Lower lobe of right lung (tissue), 2 donors: ENCODE measurements at places on chromosomes 12 and 14. TPM values are rescaled to one million over a fixed set of nuclear protein-coding genes. Genes with fewer than 3 reads are reported as not detected.

FKBP11 gene
- total RNA-seq: 24.9 TPM

DNA sequence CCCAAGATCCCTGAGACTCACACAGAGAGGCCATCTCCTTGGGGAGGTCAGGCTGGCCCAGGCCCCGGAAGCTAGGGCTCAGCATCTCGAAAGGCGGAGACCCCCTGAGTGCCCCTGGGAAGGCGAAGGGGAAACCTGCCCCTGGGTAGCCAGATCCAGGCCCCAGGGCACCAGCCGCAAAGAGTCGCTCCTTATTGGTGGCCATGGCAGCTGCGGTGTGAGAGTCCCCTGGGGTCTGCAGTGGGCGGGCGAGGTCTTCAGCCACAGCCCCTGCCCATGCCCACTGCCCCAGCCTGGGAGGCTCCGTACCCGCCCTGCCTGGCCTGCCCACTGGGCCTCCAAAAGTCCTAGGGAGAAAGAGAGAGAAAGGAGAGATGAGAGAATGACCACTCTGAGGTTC, 4.7 kb downstream of the RARG start:
- H3K4me3 ChIP-seq: no peak overlapping the region
- H3K27me3 ChIP-seq: no peaks in the 10 kb centered on the region
- no peak overlapping the region for H3K27ac ChIP-seq
- peak; percentile 32 for DNase-seq
- peaks cover 7% of the 10 kb centered on the region for H3K36me3 ChIP-seq

- H3K4me3 ChIP-seq: no peak overlapping the region
- no peaks in the 10 kb centered on the region for H3K27me3 ChIP-seq
- no peaks in the 10 kb centered on the region for H3K36me3 ChIP-seq
- no peak overlapping the region for H3K27ac ChIP-seq
- no peak for DNase-seq
Measured at GRCh38 chr12:88591343-88591742, 11.1 kb upstream of the KITLG start.

DNA sequence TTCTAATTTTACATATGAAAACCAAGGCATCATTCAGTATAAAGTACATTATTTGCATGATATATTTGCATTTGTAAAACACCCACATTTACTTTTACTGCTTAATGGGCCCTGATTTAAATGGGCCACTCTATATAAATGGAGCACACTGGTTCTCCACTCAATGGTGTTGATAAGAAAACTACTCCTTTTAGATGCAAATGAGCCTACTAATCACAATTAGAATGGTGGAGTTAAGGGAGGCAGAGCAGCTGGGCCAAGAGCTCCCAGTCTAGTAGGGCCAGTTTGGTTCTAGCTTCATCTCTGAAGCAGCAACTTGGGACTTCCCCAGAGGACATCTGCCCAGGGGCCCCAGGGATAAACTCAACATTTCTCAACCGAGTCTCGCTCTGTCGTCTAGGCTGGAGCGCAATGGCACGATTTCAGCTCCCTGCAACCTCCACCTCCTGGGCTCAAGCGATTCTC, 120.7 kb downstream of the FOXN3 start:
- H3K27ac ChIP-seq: no peak overlapping the region
- DNase-seq: no peak
- no peaks in the 10 kb centered on the region for H3K4me1 ChIP-seq
- H3K27me3 ChIP-seq: no peaks in the 10 kb centered on the region

DNA sequence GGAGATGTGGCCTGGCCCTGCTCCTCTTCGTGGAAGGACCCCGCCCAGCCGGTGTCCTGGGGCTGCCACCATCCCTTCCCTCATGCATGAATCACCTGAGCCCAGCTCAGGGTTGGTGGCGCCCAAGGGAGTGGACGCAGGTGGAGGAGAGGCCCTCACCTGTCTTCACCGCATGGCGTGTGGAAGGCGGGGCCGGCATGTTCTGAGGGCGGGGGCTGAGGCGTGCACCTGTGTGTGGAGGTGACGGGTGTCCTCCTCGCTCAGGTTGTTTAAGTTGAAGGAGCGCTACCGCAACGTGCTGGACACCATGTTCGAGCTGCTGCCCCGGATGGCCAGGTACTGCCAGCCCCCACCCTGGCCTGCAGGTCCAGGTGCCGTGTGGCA, 47.0 kb downstream of the SLC8B1 start:
- H3K27me3 ChIP-seq: no peaks in the 10 kb centered on the region
- no peak overlapping the region for H3K4me3 ChIP-seq
- peaks cover 99% of the 10 kb centered on the region for H3K36me3 ChIP-seq
- H3K4me1 ChIP-seq: no peaks in the 10 kb centered on the region

GRCh38 chr14:31993521-31993951, 83.6 kb upstream of the ARHGAP5 start:
- no peak overlapping the region for H3K27ac ChIP-seq
- H3K4me1 ChIP-seq: no peaks in the 10 kb centered on the region
- no peak overlapping the region for H3K4me3 ChIP-seq
- DNase-seq: no peak
- H3K27me3 ChIP-seq: no peaks in the 10 kb centered on the region

- H3K27me3 ChIP-seq: no peaks in the 10 kb centered on the region
- H3K36me3 ChIP-seq: no peaks in the 10 kb centered on the region
- no peak overlapping the region for H3K27ac ChIP-seq
- H3K4me1 ChIP-seq: no peaks in the 10 kb centered on the region
Measured at GRCh38 chr12:89959179-89959578, 250.5 kb upstream of the ATP2B1 start.

DNA sequence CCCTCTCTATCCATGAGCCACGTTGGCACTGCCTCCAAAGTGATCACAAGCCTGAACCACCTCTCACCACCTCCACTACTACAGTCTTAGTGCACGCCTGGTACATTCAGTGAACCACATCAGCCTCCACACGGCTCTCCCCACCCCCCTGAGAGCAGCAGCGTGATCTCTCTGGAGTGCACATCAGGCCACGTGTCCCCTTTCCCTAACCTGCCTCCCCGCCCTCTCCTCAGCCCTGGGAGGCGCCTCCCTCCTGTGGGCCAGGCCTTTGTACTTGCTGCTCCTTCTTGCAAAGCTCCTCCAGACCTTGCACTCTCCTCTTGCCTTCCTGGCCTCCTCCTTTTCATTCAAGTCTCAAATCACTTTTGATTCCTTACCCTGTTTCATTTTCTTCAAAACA, 49.8 kb downstream of the SLC6A12 start:
- H3K36me3 ChIP-seq: no peaks in the 10 kb centered on the region
- no peak for DNase-seq
- H3K4me3 ChIP-seq: no peak overlapping the region
- no peak overlapping the region for H3K27ac ChIP-seq
- no peaks in the 10 kb centered on the region for H3K27me3 ChIP-seq

DNA sequence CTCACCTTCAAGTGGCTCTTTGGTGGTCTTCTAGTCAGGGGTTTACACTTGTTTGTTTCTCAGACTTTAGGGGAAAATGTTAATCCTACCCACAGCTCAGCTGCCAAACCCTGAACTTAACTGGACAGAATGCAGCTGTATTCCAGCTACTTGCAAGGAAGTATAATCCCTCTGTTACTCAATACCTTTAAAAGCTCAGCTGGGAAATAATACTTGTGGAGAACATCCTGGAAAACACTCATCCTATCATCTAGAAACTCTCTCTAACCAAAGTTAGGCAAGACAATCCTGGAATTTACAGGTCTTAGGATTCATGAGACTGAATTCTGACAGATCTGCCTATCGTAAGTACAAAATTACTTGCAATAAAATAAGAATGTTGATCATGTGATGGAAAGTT, 404.1 kb downstream of the ADAMTS20 start:
- no peak for DNase-seq
- H3K36me3 ChIP-seq: no peaks in the 10 kb centered on the region
- H3K4me3 ChIP-seq: no peak overlapping the region
- H3K4me1 ChIP-seq: no peaks in the 10 kb centered on the region
- H3K27ac ChIP-seq: no peak overlapping the region
- no peaks in the 10 kb centered on the region for H3K27me3 ChIP-seq

- peaks cover 29% of the 10 kb centered on the region for H3K4me1 ChIP-seq
- peak overlapping the region; percentile 40 for H3K4me3 ChIP-seq
- H3K36me3 ChIP-seq: no peaks in the 10 kb centered on the region
- H3K27me3 ChIP-seq: peaks cover 46% of the 10 kb centered on the region
Measured at GRCh38 chr14:20630340-20631022, 11.0 kb downstream of the OR6S1 start.

DNA sequence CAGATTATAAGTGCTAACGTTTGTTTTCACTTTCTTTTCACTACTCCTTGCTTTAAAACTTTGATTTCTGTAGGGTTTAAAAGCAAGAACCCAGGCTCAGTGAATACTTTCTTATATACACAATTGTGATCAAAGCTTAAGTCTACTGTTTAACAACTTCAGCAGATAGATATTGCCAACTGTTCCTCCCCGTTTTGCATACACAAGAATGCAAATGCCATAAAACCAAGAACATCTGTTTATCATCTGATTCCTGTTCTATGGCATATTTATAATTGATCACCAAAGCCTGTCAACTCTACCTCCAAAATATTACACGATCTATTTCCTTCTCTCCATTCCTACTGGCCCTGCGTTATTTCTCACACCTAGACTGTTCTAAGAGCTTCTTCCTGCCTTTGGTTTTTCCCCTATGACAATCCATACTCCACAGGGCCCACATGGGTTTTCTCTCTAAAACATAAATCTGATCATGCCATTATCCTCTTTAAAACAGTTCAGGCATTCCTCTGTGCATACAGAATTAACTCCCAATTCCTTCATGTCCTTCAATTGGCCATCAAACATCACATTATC, 15.9 kb downstream of the MED13L start:
- no peak overlapping the region for H3K4me3 ChIP-seq
- no peaks in the 10 kb centered on the region for H3K27me3 ChIP-seq
- no peaks in the 10 kb centered on the region for H3K36me3 ChIP-seq
- peaks cover 75% of the 10 kb centered on the region for H3K4me1 ChIP-seq
- DNase-seq: no peak

DNA sequence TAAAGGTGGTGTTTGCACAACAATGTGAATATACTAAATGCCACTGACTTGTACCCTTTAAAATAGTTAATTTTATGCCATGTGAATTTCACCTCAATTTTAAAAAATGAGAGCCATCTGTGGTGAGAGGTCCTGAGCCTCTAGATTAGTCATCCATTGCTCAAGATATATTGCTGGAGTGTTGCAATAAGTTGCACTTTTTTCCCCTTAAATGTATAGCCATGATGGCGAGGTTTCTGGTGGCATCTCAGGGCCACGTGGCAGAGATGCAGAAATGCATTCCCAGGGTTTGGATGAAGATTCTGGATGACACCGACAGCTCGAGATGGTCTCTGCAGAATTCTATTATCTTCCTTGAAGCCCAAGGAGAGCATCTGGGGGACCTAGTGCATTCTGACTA, 153.7 kb downstream of the AACS start:
- no peaks in the 10 kb centered on the region for H3K36me3 ChIP-seq
- no peaks in the 10 kb centered on the region for H3K4me1 ChIP-seq
- no peak overlapping the region for H3K4me3 ChIP-seq

GRCh38 chr14:66312451-66312850, 173.7 kb upstream of the CCDC196 start:
- H3K27me3 ChIP-seq: no peaks in the 10 kb centered on the region
- H3K36me3 ChIP-seq: no peaks in the 10 kb centered on the region

DNA sequence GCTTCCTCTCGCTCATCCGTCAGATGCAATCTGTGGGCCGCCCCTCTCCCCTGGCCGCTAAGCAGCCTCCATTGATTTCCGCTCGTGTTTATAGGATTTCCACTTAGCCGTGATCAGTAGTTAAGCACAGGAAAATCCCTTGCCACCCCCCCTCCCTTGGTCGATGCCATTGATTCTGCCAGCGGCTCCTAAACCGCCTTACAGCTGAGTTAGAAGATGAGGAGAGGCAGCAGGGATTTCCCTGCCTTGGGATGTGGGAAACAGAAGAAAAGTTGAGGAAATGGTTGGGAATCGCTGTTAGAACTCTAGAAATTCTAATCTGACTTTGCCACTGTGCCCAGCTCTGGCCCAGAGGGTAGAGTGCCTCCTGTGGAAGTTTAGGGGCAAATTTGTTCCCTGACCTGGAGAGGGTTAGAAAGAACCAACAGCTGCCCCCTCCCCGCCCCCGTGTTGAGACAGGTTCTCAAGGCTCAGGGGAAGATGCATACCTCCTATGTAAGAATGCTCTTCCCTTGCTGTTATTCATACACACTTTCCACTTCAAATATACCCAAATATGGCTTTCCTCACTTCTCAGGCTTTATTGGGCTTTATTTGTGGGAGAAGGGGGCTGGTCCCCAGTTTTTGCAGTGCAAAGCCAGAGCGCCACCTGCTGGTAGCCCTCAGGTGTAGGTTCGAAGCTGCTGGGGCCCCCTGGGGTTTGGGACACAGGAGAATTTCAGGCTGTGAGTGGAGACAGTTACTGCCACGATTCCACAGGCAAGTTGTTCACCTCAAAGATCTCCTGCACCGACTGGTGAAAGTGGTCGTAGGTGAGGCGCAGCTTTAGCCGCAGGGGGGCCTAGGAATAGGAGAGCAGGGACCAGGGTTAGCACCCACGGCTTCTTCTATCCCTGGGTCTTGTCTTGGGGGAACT, 3.2 kb downstream of the THTPA start:
- no peak overlapping the region for H3K27ac ChIP-seq
- H3K4me1 ChIP-seq: peaks cover 18% of the 10 kb centered on the region
- H3K36me3 ChIP-seq: peaks cover 61% of the 10 kb centered on the region
- H3K4me3 ChIP-seq: no peak overlapping the region
- H3K27me3 ChIP-seq: no peaks in the 10 kb centered on the region
- peak; percentile 74 for DNase-seq

GRCh38 chr12:109553906-109554500, 19.3 kb downstream of the MMAB start:
- H3K4me3 ChIP-seq: no peak overlapping the region
- H3K27ac ChIP-seq: no peak overlapping the region
- no peaks in the 10 kb centered on the region for H3K4me1 ChIP-seq
- H3K36me3 ChIP-seq: no peaks in the 10 kb centered on the region
- no peak for DNase-seq
- H3K27me3 ChIP-seq: peaks cover 18% of the 10 kb centered on the region

DNA sequence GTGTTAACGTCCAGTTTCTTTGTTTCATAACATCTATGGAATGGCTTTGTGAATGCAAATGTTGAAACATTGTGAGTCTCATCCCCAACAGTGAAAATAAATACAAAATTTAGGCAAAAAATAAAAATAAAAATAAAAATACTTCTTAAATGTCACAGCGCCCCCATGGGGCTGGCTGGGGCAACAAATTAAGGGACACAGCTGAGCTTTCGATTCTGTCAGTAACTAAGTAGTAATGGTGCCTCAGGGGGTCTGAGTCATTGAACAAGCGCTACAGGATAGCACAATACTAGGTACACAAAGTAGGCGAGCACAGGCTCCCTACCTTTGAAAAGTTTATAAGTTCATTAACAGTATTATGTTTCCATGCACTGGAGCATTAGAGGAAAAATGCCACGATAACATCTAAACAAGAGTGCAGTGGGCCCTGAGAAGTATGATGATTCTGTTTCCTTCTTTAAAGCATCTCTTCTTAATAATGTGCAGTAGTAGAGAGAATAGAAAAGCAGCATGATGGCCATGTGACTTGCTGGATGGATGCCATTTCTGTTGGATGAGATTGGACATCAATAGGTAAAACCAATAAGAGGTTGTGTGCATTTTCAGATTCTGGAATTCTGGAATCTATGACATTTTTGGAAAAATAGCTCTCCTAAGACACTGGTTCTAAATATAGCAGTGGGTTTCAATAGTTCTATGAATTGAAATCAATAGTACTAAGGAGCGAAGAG, 667.2 kb downstream of the DIO2 start:
- H3K36me3 ChIP-seq: no peaks in the 10 kb centered on the region
- H3K27ac ChIP-seq: no peak overlapping the region
- no peak for DNase-seq
- no peaks in the 10 kb centered on the region for H3K27me3 ChIP-seq
- no peaks in the 10 kb centered on the region for H3K4me1 ChIP-seq
- no peak overlapping the region for H3K4me3 ChIP-seq
